ENCODE measurements at places on chromosomes 11 and 22.

- DNase-seq, result no peak
Measured at GRCh38 chr11:29029452-29029851, 921.3 kb downstream of the METTL15 start.

GRCh38 chr11:19576054-19576453 is 136.6 kb upstream of the NAV2 start:
- DNase-seq, result no peak

DNA sequence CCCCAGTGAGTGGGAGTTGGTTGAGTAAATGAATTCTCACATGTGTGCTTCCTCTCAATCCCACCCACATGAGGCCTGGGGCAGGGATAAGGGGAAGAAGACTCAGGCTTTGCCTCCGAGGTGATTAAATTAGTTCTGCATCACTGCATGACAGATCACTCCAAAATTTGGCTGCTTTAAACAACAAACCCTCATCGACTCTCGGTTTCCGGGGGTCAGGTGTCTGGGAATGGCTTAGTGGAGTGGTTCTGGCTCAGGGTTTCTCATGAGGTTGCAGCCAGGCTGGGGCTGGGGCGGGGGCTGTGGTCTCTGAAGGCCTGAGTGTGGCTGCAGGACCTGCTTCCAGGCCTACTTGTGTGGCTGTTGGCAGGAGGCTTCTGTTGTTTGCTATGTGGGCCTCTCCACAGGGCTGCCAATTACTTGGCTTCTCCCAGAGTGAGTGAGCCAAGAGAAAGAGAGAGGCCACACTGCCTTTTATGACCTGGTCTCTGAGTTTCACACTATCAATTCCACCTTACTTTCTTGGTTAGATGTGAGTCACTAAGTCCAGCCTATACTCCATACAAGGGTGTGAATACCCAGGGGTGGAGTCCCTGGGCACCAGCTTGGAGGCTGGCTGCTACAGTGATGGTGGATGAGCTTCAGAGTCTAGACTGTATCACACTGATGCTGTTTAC is 15.9 kb downstream of the MOGAT2 start:
- no peak for DNase-seq

DNA sequence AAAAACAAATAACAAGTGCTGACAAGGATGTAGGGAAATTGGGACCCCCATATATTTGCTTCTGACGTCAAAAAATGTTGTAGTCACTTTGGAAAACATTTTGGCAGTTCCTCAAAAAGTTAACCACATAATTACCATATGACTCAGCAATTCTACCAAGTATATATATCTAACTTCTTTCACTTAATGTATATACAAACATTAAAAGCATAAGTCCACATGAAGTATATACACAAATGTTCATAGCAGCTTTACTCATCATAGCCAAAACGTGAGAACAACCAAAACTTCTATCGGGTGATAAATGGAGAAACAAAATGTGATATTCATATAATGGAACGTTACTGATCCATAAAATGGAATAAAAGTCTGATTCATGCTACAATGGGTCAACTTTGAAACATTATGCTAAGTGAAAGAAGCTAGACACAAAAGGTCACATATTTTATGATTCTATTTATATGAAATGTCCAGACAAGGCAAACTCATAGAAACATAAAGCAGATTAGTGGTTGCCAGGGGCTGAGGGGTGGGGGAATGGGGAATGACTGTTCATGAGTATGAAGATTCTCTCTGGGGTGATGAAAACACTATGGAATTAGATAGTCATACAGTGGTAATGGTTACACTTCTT is 48.7 kb upstream of the TEAD1 start:
- DNase-seq, result no peak

DNA sequence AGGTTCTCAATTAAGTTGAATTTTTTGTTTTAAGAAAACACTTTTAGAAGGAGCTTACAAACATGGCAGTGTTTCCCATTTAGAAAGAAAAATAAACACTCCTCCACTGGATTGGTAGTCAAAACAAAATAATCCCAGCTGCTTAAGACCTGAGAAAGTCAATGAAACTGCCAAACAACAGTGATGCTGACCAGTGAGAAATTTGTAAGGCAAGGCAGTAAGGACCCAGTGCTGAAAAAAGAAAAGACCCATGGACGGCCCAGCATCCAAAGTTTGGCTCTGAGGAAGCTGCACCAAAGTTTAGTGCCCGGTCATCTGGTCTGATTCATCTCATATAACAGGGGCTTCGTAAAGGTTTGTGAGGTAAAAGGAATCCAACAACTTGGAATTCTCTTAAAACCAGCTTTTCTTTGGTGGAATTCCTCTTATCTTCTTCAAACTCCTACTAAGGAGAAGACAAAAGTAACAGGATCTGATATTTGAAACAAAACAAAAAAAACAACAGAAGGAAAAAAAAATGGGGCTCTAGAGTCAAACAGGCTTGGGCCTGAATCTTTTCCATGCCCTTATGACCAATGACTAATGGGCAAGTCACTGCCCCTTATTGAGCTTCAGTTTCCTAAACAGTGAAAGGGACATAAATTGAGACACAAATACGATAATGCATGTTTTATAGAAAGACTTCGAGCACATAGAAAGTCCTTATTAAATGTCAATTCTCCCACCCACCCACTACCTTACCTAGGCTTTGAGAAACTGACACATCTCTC is 383.0 kb upstream of the NARS2 start:
- DNase-seq, result no peak

DNA sequence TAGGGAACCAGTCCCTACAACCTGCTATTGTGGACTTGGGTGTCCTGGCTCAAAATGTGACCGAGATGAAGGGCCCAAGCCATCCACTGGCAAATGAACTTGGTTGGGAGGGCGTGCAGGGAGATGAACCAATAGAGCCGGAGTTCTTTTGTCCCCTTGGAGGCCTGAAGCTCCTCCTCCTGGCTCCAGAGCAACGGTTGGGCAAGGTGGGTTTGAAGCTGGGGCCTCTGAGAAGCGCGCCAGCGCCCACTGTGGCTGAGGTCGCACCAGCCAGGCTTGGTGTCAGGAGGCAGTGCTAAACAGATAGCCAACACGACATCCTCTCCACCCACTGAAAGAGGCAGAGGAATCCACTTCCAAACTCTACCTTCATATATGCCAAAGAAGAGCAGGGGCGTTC is 36.0 kb upstream of the PACSIN2 start:
- DNase-seq, result no peak

DNA sequence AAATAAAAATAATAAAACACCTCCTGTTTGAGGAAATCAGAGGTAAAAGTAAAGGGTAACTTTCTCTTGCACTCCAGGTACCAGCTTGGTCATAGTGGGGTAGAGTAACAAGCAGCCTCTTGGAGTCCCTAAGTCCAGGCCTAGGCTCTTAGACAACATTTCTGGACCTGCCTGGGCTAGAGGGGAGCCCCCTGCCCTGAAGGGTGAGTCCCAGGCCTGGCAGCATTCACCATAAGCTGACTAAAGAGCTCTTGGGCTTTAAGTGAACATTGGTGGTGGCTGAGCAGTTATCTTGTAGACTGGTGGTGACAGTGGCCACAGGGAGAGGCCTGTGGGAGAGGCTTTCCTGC is 18.6 kb upstream of the OR56A3 start:
- DNase-seq, result no peak

GRCh38 chr11:30710221-30710620 is 124.1 kb upstream of the MPPED2 start:
- DNase-seq, result no peak

GRCh38 chr22:39148727-39149535 is 3.5 kb downstream of the CBX7 start:
- no peak for DNase-seq

DNA sequence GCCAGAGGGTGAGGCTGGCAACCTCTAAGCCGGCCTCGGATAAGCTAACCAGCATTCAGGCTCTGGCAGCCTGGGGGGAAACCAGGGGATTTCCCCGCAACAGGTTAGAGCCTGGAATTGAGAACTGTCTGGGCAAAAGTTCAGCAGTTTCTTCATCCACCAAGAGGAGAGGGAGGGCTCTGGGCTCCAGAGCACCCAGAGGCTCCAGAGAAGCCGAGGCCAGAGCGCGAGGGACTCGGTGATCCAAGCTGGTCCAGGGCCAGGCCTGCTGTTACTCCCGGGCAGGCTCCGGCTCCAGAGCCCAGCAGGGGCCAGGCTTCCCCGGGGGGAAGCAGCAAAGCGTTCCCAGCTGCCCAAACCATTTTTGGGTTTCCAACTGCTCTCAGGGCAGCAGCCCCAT is 13.3 kb upstream of the SH3BP1 start:
- no peak for DNase-seq

- DNase-seq, result no peak
Measured at GRCh38 chr11:120978701-120979100, 45.2 kb upstream of the TBCEL start.

DNA sequence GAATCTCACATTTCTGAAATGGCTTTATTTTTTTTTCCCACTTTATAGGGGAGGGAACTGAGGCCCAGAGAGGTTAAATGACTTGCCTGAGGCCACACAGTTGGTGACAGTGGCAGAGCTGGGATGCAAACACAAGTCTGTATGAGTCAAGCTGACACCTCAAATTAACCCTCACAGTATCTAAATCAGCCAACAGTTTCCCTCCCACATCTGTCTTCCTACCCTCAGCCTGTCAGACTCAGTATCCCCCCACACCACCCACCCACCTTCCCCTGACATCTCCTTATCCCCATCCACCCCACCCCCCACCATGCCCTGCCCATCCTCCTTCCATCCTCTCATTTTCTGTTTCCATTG is 95.2 kb downstream of the TP53I11 start:
- no peak for DNase-seq

- DNase-seq, result no peak
Measured at GRCh38 chr11:100625041-100625440, 62.0 kb upstream of the ARHGAP42 start.

- no peak for DNase-seq
Measured at GRCh38 chr11:20363149-20363499, 390 bp upstream of the HTATIP2 start.

DNA sequence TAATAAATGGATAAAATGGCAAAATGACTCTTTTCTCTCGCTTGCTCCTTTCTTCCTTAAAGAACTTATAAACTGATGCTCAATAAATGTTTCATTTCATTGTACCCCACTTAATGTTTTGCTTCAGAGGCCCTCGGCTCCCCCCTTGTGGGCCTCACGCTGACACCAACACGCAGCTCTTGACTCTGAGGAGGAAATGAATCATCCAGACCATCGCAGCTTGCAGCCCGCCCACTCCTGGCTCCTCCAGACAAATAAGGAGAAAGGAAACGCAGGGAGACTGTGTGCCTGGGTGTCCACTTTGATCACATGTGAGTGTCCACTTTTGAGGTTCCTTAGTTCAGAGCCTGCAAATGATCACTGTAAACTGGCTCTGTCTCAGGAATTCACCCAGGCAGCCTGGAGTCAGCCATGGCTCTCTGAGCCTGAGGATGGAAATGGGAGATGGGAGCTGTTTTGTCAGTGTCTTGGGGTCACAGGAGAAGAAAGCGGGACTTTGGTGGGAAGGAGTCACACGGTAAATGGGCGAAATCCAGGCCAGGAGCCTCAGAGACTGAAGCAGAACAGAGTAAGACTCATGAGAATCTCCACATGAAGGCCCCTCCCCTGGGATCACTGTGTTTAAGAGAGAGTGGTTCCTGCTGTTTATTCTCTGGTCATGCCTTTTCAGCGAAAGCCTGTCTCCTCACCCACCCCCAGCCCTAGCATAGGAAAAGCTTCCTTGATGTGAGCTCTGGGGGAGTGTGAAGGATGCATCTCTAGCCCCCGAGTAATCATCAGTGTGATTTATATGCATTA is 96.5 kb downstream of the CWC15 start:
- peak; percentile 37 for DNase-seq

GRCh38 chr11:76668362-76669155 is 2.0 kb downstream of the LRRC32 start:
- DNase-seq, result no peak

- no peak for DNase-seq
Measured at GRCh38 chr11:114102993-114103896, 43.7 kb downstream of the ZBTB16 start.

DNA sequence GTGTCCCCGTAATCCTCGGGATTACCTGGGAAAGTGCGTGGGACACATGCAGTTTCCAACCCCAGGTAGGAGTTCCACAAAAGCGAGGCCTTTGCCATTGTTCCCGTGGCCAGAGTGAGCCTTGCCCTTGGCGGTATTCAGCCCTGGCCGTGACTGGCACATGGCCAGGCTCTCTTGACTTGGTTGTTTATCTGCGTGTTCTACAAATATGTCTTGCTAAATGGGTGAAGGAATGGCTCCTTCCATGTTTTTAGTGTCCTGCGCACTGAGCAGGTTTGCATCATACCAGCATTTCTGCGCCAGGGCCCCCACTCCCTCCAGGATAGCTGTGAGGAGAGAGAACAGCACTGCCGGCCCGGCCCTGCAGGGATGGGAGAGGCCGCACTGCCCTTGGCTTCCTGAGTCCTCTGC is 20.0 kb downstream of the POLR3H start:
- no peak for DNase-seq

GRCh38 chr11:44561275-44561805 is 4.1 kb upstream of the CD82 start:
- peak; percentile 43 for DNase-seq

GRCh38 chr11:24509114-24509513 is 12.3 kb downstream of the LUZP2 start:
- DNase-seq, result no peak

- DNase-seq, result no peak
Measured at GRCh38 chr22:22934543-22935055, 47.0 kb downstream of the IGLL5 start.

DNA sequence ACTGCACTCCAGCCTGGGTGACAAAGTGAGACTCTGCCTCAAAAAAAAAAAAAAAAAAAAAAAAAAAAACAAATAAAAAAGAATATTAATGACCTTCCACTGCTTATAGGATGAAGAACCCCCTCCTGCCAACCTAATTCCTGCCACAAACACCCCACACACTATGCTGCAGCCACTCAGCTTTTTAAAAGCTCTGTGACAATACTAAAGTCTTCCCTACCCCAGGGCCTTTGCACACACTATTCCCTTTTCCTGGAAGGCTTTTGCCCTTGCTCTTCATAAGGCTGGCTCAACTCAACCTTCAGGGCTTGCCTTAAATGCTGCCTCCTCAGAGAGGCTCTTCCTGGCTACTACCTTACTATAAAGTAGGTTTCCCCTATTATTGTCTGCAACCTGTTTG is 10.8 kb upstream of the KCNJ11 start:
- no peak for DNase-seq

DNA sequence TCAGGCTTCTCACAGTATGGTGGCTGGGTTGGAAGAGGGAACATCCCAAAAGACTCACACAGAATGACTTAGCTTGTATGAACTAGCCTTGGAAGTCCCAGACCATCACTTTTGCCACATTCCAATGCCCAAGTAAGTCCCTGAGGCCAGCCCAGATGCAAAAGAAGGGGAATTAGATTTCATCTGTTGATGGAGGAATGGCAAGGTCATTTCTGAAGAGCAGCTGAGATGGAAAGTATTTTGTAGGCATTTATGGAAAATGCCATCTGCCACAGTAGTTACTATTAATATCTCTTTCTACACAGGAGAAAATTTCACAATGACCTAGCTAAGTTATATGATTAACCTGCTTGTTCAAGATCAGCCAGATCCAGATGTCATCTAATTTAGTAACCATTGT is 58.8 kb downstream of the ENDOD1 start:
- DNase-seq, result no peak

Measured in LoVo (cell line).